ENCODE measurements at places on chromosomes 2 and 18.

- DNase-seq = no peak
Observed at GRCh38 chr2:233051241-233052149, 8.6 kb upstream of the INPP5D start.

DNA sequence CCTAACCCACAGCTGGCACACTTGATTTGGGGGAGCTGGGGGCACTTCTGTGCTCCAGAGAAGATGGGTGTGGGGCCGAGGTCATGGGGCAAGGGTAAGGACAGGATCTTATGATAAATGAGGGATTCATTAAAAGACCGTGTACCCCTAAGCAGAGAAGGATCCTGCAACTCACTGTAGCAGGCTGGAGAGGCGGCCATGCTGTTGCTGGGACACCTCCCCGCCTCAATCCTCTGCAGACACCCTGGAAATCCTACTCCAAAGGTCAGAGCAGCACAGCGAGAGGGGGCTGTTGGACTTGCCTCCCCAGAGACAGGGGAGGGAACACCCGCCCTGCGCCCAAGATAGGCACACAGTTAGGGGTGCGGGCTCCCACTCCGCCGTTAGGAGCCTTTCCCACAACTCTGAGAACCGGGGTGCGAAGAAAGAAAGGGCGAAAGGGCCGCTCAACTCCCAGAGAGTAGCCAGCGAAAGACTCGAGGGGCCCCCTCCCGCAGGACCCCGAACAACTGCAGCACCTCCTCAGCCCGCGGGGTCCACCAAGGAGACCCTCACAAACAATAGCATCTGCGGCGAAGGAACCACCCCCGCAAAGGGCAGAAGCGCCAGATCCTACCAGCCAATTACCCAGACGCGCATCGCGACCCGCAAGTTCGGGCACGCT is 1.4 kb downstream of the PARD6G start:
- no peak for DNase-seq

DNA sequence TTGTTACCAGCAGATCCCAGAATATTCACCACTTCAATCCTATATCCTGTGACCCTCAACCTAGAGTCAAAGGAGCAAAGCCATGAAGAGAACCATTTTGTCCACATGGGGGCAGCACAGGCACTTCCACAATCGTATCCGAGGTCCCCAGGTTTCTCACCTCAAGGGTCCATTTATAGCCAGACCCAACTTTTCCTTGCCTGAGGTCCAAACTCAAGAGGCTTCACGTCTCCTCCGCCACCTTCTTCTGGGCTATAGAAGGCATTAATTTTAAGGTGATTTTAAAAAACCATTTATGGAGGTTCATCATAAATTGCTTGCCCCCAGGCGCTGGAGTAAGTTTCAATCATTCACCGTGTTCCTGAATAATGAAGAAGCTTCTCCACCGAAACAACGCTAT is 111.6 kb upstream of the NABP1 start:
- peak; percentile 84 for DNase-seq

DNA sequence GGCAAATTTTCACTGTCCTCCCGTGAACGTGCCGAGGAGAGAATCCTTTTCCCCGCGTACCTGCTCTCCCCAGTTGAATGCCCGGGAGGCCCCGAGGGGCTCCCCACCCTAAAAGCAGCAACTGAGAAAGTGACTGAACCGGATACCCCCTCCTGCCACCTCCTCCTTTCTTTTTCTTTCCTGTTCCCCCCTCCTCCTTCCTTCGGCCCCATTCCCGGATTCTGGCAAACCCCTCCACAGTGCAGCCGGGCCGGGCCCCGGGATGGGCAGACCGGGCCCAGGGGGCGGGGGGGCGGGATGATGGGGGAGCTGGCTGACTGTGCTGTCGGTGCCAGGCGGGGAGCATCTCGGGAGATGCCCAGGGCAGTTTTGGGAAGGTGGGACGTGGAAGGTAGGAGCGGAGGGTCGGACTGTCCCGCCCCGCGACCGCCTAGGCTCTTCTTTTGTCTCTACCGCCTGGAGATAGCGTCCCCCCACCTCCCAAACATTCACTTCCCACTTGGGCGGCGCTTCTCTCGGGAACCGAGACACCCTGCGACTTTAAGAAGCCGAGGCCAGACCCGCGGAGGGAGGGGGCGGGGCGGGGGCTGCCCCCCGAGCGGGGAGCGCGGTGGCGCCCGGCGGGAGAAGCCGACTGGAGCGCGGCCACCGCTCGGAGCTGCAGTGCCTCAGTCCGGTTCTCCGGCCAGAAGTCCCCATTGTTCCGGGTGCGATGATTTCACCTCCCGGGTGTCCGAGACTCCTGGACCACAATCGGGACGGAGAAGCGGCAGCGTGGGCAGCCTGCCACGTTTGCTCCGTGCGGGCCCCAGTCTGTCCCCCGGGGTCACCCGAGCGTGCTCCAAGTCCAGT is 8.2 kb downstream of the DLX2 start:
- DNase-seq = peak; percentile 74

GRCh38 chr18:11831921-11832320 is 19.3 kb upstream of the CHMP1B start:
- no peak for DNase-seq

GRCh38 chr2:69353360-69353759 is 33.7 kb downstream of the GFPT1 start:
- no peak for DNase-seq

DNA sequence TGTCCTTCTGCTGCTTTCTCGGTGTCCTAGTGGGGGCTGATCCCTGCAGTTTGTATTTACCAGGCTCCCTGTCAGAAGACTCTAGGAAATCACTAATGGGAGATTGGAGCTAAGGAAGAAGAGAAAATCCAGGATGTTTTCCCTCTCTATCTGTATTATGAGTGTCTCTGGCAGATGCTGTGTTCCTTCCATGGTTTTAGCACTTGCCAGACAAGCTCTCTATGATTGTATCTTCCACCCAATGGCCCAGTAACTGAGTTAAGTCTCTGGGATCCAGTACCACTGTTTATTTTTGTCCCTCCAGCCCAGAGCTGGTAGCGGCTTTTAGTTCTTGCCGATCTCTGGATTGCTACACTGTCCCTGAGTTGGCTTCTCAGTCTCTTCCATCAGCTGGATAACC is 494.8 kb upstream of the SLC39A10 start:
- DNase-seq = no peak

GRCh38 chr18:22387787-22388186 is 29.9 kb downstream of the CTAGE1 start:
- no peak for DNase-seq

- DNase-seq = no peak
Observed at GRCh38 chr2:3108710-3109702, 268.6 kb downstream of the EIPR1 start.

DNA sequence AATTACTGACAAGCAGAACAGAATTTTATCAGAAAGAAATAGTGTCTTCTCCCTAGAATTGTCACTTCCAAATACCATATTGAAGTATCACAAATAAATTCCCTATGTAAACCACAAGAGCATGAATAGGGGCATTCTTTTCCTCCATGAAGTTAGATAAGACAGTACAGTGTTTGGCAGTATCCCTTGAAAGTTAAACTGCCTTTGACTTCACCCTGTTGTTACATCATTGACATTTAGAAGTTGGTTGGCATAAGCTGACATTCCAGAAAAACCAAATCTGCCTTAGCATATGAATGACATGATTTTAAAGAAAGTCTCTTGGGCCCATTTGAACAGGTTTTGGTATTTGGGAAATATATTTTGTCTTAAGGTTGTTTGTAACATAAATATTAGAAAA is 50.2 kb upstream of the OSR1 start:
- DNase-seq = no peak

DNA sequence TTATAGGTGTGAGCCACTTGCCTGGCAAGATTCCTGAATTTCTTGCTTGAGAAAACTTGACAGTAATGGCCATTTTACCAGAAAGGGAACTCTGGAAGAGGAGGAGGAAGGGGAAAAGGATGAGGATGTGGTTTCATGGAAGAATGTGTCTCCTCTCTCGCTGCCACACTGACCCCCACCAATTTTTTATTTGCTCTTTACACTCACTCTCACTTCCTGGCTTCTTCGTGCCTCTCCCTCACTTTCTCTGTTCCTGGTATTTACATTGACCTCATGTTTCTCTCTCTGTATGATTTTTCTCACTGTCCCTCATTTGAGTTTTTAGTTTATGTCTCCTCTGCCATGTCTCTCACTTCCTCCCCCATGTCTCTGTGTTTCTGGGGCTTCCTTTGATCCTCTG is 134.5 kb upstream of the CAB39 start:
- DNase-seq = no peak

GRCh38 chr2:134296301-134296700 is 42.4 kb downstream of the MGAT5 start:
- DNase-seq = no peak

DNA sequence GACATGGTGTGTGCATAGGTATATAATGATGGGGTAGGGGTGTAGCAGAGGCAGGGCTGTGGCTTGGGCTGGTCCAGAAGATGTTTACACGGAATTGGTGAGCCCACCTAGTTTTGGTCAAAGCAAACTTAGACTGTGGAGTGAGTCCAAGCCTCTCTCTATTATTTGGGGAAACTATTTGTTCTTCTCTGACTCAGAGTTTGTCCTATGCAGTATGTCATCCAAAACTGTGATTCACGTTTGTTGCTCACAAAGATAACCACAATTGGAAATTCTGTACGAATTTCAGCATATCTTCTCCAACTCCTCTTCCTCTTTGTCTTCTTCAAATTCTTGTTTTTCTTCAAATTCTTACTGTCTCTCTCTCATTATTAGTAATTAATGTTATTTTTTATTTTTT is 292.9 kb downstream of the XIRP2 start:
- no peak for DNase-seq

DNA sequence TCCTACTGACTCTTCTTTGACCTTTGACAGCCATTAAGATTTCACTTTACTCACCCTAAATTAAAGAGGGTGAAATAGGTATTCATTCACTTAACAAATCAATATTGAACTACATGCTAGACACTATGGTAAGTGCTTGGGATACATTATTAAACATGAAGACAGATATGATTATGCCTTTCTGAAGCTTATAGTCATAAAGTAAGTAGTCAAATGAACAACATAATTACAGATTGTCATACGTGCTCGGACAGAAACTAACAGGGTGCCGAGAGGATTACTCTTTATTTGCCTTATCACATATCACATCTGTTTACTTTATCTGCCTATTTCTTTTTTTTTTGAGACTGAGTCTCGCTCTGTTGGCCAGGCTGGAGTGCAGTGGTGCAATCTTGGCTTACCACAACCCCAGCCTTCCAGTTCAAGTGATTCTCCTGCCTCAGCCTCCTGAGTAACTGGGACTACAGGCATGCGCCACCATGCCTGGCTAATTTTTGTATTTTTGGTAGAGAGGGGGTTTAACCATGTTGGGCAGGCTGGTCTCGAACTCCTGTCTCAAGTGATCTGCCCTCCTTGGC is 9.8 kb downstream of the ACVR2A start:
- DNase-seq = no peak

GRCh38 chr2:162623888-162624287 is 214.7 kb downstream of the KCNH7 start:
- no peak for DNase-seq

DNA sequence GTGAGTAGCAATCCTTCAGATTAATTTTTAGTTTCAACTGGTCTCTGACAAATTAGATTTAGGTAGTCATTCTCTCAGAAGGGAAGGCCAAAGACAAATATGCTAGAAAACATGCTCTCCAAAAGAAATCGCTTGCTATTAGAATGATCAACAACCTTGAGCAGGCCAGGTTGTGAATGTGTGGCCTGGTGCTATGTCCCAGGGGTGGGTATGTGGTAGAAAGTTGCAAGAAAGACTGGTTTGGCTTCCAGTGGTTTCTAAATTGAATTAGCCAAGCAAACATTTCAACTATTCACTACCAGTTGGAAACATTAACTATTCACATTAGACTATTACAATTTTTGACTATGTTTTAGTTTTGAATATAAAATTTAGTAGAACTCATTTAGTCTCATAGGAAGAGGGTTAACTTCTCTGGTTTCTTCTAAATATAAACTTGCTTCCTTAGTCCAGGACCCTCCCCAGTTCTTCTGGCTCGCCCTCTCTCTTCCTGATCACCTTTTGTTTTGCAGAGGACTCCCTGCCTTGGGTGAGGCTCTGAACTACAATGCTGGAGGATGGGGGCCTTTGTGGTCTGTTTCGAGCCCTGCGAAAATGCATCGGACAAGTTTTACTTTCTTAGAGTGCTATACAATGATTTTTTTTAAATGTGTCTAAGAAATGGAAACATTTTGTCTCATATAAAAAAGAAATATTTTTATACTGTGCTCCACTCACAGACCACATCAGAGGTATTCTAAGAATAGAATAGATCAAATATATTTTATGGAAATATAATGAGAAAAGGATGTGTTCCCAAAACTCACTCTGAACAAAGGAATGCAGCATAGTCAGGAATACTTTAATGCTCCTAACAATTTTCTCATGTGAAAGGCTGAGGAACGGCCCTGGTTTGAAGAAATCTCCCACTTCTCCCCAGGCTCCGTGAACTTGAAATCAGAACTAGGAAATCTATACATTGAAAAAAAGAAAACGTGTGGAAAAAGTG is 375.0 kb upstream of the ZEB2 start:
- DNase-seq = no peak
